Gastroesophageal sphincter (tissue), 4 donors: ENCODE measurements at places on chromosomes 16 and 17. TPM values are rescaled to one million over a fixed set of nuclear protein-coding genes. Genes with fewer than 3 reads are reported as not detected.

- no peak for ATAC-seq
Measured at GRCh38 chr16:64841071-64841470, 280.8 kb downstream of the CDH11 start.

GRCh38 chr16:27073733-27074132 lies 7.0 kb downstream of the C16orf82 start:
- no peak for ATAC-seq

DNA sequence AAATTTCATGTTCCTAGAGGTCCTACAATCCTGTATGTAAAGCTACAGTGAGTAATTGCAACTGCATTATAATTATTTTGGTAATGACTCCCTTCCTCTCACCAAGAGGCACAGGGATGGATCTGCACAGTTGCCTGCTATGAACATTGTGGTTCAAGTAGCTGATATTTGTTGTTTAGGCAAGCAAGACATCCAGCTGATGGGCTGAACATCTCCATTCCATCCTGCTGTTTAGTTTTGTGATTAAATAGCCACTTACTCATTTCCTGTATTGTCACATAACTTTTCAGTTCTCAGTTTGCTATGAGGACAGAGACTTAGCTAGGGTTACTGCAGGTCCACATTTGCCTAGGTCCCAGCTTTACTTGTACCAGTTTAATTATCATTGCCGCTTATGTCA lies 181.2 kb upstream of the TBX2 start:
- no peak for ATAC-seq

- ATAC-seq = no peak
Measured at GRCh38 chr16:22388101-22388644, 13.8 kb upstream of the CDR2 start.

- no peak for ATAC-seq
Measured at GRCh38 chr16:71492786-71493185, 3.7 kb upstream of the ZNF19 start.

DNA sequence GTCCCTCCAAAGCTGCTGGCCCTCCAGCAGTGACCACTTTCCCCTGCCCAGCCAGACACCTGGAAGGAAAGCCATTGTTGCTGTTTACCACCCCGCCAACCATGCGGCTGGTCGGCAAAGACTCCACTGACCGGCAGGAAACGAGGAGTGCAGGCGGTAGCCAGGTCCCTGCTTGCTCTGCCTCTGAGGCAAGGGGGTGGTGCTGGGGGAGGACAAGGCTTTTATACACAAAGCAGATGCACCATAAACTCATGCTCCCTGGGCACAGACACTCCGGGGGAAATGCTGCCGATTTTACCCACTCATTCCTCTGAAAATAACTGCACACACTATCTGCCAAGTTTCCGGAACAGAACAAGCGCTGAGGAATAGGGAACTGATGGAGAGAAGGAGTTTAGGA lies 62.8 kb upstream of the GRIN2A start:
- ATAC-seq = no peak

GRCh38 chr16:51710186-51710585 lies 559.1 kb upstream of the SALL1 start:
- ATAC-seq = no peak

DNA sequence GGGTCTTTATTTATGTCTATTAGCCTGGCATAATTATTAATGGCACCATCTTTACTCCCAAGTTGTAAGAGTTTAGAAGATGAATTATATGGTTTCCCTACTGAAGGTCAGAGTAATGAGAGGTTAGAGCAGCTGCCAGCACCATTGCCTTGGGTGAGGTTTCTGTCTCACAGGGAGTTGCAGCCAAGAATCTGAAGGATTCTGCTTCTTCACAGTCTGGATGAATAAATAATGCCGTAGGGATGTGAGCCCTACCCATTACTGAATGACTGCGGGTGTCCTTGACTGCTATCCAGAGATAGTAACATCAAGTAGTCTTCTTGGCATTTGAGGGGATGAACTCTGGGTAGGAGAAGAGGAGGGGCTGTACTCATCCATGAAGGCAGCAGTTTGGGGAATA lies 52.8 kb upstream of the SMIM36 start:
- ATAC-seq = no peak

- peak; percentile 46 for ATAC-seq
Measured at GRCh38 chr17:12727076-12727760, 61.5 kb downstream of the MYOCD start.

- ATAC-seq = peak; percentile 14
Measured at GRCh38 chr17:9928601-9929333, 23.7 kb upstream of the RCVRN start.

- no peak for ATAC-seq
Measured at GRCh38 chr16:2505695-2506094, 8.1 kb upstream of the ATP6V0C start.

DNA sequence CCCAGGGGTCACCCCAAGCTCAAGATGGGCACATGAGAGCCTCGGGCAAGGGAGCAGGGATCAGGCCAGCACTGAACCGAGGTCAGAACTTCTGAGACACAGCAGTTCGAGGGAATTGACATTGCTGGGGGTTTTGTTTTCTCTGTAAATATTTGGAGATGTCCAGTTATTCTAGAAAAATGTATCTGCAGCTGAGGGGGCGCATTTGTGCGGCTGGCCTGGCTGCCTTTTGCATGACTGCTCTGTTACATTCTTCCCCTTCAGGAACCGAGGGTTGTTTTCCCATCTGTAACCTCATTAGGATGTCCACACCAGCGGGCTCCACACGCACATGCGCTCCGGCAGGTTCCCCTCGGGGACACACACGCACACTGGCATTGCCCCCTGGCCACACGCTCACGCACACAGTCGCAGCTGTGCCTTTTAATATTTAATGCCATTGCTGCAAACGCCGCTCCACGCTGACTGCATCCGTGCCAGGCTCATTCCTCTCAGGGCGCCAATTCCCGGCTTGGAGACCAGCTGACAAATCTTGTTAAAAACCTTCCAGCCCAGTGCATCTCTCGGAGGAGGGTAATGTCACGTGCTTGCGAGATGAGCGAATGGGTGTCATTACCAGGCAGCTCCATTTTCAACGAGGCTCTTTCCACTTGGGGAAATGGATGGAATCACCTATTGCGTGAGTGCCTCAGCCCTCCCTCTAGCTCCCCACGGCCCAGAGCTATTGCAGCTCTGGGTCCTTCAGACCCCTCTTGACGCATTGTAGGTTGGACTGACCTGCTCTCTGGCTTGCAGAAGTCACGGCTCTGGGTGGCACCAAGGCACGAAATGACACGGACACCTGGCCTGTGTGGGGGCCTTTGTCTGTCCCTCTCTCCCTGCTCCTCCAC lies 13.1 kb downstream of the CCR7 start:
- ATAC-seq = no peak

DNA sequence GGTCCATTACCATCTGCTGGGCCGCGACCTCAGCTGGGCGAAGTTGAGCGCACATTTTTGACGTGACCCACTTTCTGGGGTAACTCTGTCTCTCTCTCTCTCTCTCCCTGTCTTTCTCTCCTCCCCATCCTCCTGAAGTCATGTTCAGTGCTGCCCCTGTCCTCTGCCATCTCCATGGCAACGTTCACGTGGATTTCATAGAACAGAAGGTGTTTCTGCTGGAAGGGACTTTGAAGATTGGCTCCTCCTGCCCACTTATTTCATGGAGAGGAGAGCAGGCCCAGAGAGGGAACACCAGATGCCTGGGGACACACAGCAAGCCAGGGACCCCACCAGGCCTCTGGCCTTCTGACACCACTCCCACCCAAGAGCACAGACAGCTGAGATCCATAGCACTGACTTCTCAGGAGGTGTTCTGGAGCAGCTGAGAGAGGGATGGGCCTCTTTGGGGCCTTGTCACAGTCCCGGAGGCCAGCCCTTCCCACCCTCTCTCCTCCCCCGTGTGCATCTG lies 4.2 kb upstream of the CCNF start:
- ATAC-seq = no peak

GRCh38 chr17:20783091-20783490 lies 203.6 kb downstream of the CDRT15L2 start:
- no peak for ATAC-seq

- ATAC-seq = peak; percentile 78
Measured at GRCh38 chr16:50301626-50302471, 35.5 kb downstream of the ADCY7 start.

- ATAC-seq = no peak
Measured at GRCh38 chr16:29318037-29318436, 88.5 kb downstream of the NPIPB11 start.

- ATAC-seq = peak; percentile 88
Measured at GRCh38 chr17:7716901-7717755, at the start of gene DNAH2. DNAH2 (plus strand) TSS chr17:7717744; CDS start chr17:7719735, 1,991 bp downstream.

GRCh38 chr17:64126918-64127317 lies 3.0 kb downstream of the ERN1 start:
- ATAC-seq = no peak

DNA sequence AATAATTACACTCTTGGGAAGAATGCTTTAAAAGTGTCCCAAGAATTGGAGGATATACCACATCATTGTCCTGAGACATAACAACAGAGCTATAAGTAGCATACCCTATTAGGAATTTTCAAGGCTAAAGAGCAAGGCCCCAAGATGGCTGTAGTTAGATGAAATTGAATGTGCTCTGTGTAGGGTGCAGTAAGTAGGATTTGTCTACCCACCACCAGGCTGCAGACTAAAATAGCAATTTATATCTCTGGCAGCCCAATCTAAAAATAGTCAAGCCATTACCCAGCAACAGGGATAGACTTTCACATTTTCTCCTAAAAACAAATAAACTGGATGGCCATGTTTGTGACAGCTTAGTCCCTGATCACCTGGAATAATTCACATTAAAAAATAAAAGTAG lies 5.6 kb downstream of the MMD start:
- ATAC-seq = no peak

GRCh38 chr17:8186446-8186786 lies 3.6 kb downstream of the BORCS6 start:
- no peak for ATAC-seq

DNA sequence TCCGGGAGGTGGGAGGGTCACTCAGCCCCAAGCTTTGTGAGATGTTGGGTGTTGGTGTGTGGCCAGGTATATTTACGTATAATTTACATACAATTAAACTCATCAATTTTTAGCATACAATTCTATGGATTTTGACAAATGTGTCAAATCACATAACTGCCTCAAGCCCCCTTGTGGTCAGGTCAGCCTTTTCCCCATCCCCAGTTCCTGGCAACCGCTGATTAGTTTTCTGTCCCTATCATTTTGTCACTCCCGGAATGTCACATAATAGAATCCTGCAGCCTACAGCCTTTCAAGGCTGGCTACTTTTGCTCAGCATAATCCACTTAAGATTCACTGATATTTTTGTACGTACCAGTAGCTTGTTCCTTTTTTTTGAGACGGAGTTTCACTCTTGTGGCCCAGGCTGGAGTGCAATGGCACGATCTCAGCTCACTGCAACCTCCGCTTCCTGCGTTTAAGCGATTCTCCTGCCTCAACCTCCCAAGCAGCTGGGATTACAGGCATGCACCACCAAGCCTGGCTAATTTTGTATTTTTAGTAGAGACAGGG lies 19.3 kb upstream of the RAI1 start:
- ATAC-seq = no peak

DNA sequence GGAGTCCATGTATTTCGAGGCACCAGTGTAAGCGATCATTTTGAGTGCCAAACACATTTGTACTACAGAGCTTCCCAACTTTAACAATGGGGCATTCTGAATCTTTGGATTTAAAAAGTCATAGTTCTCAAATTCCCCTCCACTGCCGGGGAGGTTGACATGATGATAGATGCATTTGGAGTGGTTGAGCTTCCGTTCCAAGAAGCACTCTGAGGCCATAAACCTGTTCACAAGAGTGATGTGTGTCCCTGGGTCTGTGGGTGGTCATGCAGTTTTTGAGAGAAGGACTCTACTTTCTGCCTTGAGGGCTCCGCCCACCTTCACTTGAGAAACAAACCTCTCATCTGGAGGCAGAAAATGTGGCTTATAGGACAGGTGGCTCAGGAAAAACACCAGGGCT lies 43.7 kb downstream of the IRX5 start:
- no peak for ATAC-seq

- peak; percentile 60 for ATAC-seq
Measured at GRCh38 chr17:59093702-59094231, 12.9 kb downstream of the TRIM37 start.

- ATAC-seq = no peak
Measured at GRCh38 chr17:70879401-70879800, 710.1 kb downstream of the KCNJ2 start.

- ATAC-seq = no peak
Measured at GRCh38 chr16:77220427-77220826, 21.2 kb downstream of the SYCE1L start.

- no peak for ATAC-seq
Measured at GRCh38 chr17:55177159-55177854, 87.5 kb upstream of the HLF start.

Gene NACA2
- total RNA-seq = not detected

Gene ZNF764
- total RNA-seq = 13.1 TPM

Gene ACBD4
- 28.8 TPM for total RNA-seq

Gene CHST6
- 0.67 TPM for total RNA-seq

Gene PLLP
- 11.4 TPM for total RNA-seq

Gene DNAH9
- 0.13 TPM for total RNA-seq

Gene ST6GALNAC1
- total RNA-seq = 3.6 TPM

Gene TNFSF13
- total RNA-seq = 19.5 TPM

Gene ZFP3
- 6.5 TPM for total RNA-seq

Gene CLEC19A
- not detected for total RNA-seq

Gene HOXB6
- 5.3 TPM for total RNA-seq

Gene ABCA9
- total RNA-seq = 18.3 TPM

Gene TOX3
- 0.12 TPM for total RNA-seq

Gene TRIM16
- 32.2 TPM for total RNA-seq

Gene BIRC5
- not detected for total RNA-seq
